Left lung (tissue), 14 donors: ENCODE measurements at places on chromosomes 3 and 15. TPM values are rescaled to one million over a fixed set of nuclear protein-coding genes. Genes with fewer than 3 reads are reported as not detected.

Gene ROPN1
- total RNA-seq: not detected

Gene CACNA2D3
- 2.7 TPM for total RNA-seq

Gene REC114
- total RNA-seq: not detected

Gene TMEM202
- not detected for total RNA-seq

Gene ADAMTSL3
- total RNA-seq: 11.7 TPM

Gene HIGD2B
- total RNA-seq: not detected

Gene COLQ
- total RNA-seq: 2.4 TPM

DNA sequence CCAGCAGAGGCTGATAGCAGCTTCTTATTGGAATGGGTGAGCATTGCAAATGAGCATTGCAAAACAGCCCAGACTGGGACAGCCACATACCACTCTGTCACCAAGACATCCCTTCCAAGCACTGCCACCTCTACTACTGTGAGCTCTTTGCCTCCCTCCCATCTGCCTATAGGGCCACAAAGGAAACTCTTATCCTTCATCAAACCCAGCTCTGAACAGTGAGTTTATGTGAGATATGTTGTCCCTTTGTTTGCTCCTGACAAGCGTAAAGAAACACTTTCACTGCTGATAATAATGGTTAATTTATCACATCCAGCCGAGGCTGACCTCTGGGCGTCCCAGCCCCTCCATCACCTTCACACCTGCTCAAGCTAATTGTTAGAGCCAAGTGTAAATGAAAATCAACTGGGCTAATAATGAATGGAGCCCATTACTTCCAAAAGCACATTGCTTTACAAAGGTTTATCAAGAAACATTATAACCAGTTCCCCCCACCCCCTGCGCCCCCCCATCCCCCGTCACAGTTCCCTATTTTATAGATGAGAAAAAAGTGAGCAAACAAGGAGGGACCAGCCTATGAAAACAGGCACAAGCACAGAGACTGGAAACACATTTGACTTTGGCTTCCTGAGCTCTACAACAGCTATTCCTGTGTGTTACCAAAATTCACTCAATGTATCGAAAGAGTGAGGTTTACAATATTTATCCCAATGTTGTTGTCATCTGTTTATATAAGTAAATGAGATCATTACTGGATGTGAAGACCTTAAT lies 146.3 kb downstream of the ANXA2 start:
- H3K4me3 ChIP-seq: no peak overlapping the region
- H3K27me3 ChIP-seq: no peaks in the 10 kb centered on the region
- H3K27ac ChIP-seq: no peak overlapping the region
- H3K4me1 ChIP-seq: no peaks in the 10 kb centered on the region
- DNase-seq: no peak

GRCh38 chr3:173013219-173013832 lies 127.7 kb downstream of the SPATA16 start:
- H3K27me3 ChIP-seq: no peaks in the 10 kb centered on the region
- H3K36me3 ChIP-seq: no peaks in the 10 kb centered on the region
- no peak overlapping the region for H3K27ac ChIP-seq
- H3K4me3 ChIP-seq: no peak overlapping the region
- no peak for DNase-seq

- no peak for DNase-seq
- H3K36me3 ChIP-seq: no peaks in the 10 kb centered on the region
- no peak overlapping the region for H3K27ac ChIP-seq
- H3K4me3 ChIP-seq: no peak overlapping the region
- H3K4me1 ChIP-seq: no peaks in the 10 kb centered on the region
Observed at GRCh38 chr15:81332326-81332725, 8.4 kb upstream of the STARD5 start.

- no peaks in the 10 kb centered on the region for H3K4me1 ChIP-seq
- H3K36me3 ChIP-seq: no peaks in the 10 kb centered on the region
- H3K4me3 ChIP-seq: no peak overlapping the region
- DNase-seq: no peak
- H3K27me3 ChIP-seq: no peaks in the 10 kb centered on the region
- no peak overlapping the region for H3K27ac ChIP-seq
Observed at GRCh38 chr3:9124730-9125129, 124.7 kb downstream of the SRGAP3 start.

DNA sequence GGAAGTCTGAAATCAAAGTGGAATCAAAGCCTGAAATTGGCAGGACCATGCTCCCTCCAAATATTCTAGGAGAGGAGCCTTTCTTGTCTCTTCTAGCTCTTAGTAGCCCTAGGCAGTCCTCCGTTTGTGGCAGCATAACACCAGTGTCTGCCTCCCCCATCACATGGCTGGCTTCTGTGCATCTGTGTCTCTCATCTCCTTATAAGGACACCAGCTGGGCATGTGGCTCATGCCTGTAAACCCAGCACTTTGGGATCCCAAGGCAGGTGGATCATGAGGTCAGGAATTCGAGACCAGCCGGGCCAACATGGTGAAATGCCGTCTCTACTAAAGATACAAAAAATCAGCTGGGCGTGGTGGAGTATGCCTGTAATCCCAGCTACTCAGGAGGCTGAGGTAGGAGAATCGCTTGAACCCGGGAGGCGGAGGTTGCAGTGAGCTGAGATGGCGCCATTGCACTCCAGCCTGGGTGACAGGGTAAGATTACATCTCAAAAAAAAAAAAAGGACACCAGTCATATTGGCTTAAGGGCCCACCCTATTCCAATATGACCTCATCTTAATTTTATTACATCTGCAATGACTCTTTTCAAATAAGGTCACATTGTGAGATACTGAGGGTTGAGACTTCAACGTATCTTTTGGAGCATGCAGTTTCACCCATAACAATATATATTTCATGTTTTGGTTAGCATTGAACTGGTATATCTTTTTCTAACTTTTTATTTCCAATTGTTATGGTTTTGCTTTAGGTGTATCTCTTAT lies 148.0 kb upstream of the TPM1 start:
- peaks cover 18% of the 10 kb centered on the region for H3K4me1 ChIP-seq
- no peaks in the 10 kb centered on the region for H3K27me3 ChIP-seq
- no peaks in the 10 kb centered on the region for H3K36me3 ChIP-seq
- H3K27ac ChIP-seq: no peak overlapping the region
- DNase-seq: no peak

DNA sequence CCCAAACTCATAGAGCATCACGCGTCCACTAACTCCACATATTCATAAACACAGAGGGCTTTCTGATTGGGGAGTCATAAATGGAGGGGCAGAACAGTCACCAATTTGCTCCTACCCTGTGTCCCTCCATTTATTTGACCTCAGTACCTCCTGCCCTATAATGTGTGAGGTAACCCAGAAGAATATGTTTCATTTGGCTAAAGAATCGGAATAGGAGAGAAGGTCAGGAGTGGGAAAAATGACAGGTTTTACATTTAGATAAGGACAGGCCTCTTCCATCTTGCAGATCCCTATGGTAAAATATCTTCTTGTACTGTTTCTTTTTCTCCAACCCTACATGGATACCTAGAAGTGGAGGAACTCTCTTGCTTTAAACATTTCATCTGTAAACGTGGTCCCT lies 578.0 kb downstream of the TUSC7 start:
- no peaks in the 10 kb centered on the region for H3K27me3 ChIP-seq
- no peak overlapping the region for H3K27ac ChIP-seq
- no peaks in the 10 kb centered on the region for H3K36me3 ChIP-seq
- H3K4me3 ChIP-seq: no peak overlapping the region
- DNase-seq: no peak

GRCh38 chr3:33181229-33181628 lies 37.4 kb downstream of the SUSD5 start:
- no peaks in the 10 kb centered on the region for H3K4me1 ChIP-seq
- H3K27me3 ChIP-seq: no peaks in the 10 kb centered on the region
- DNase-seq: no peak
- no peaks in the 10 kb centered on the region for H3K36me3 ChIP-seq

DNA sequence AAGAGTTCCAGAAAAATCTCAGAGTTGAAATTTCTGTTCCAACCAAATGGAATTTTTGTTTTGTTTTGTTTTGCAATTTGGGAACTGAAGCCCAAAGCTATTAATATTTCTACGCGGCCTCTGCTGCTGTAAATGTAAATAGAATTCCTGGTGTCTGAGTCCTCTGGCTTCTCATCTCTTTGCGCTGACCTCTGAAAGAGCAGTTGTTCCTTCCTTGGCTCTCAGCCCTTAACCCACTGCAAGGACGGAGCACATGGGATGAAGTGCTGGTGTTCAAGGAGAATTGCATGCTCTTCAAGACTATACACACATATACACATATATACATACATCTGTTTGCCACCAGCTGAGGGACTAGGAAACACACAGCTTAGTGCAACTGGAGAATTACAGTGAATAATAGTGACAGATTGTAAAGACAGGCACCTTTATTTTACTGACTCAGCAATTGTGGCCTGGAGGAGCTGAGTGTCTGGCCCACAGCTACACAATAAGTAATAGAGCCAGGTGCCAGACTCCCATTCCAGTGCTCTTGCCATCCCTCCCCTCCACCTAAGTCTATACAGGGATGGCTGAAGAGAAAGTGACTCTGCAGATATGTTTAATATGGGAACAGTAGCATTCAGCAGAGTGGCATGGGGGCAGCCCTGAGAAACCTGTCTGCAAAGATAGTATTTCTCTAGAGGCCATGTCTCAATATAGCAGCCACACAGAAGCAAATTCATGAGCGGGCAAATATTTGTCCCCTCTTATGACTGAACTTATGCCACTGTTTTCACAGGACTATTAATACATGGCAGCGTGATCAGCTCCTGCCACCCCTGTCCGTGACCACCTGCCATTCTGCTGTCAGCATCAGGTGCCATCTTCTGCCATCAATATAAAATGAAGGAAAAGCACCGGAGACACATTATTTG lies 42.3 kb downstream of the NEK10 start:
- no peak overlapping the region for H3K4me3 ChIP-seq
- H3K27me3 ChIP-seq: no peaks in the 10 kb centered on the region
- no peaks in the 10 kb centered on the region for H3K36me3 ChIP-seq

- no peak overlapping the region for H3K4me3 ChIP-seq
- H3K4me1 ChIP-seq: no peaks in the 10 kb centered on the region
- no peaks in the 10 kb centered on the region for H3K36me3 ChIP-seq
- H3K27ac ChIP-seq: no peak overlapping the region
Observed at GRCh38 chr15:83163032-83163431, 44.6 kb downstream of the HDGFL3 start.

DNA sequence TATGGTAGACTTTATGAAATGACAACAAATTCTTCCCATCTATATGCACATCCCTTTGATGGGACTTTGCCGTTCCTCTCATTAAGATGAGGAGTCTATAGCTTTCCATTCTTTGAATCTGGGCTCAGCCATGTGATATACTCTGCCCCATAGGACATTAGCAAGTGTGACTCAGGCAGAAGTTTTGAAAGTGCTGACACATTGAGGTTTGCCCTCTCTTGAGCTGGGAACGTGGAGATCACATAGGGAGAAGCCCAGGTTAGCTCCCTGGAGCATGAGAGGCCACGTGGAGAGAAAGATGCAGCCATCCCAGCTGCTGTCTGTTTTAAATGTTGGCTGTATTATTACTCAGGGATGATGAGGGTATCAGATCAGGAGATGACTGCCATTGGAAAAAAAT lies 67.7 kb upstream of the OXTR start:
- DNase-seq: no peak
- H3K4me1 ChIP-seq: no peaks in the 10 kb centered on the region
- H3K4me3 ChIP-seq: no peak overlapping the region

- no peak for DNase-seq
- H3K27me3 ChIP-seq: no peaks in the 10 kb centered on the region
- H3K4me1 ChIP-seq: no peaks in the 10 kb centered on the region
Observed at GRCh38 chr3:385151-385550, 188.6 kb downstream of the CHL1 start.

GRCh38 chr3:33131331-33132018 lies 17.7 kb downstream of the CRTAP start:
- peak; percentile 66 for DNase-seq
- no peaks in the 10 kb centered on the region for H3K27me3 ChIP-seq
- H3K36me3 ChIP-seq: no peaks in the 10 kb centered on the region
- H3K4me1 ChIP-seq: no peaks in the 10 kb centered on the region
- no peak overlapping the region for H3K27ac ChIP-seq

DNA sequence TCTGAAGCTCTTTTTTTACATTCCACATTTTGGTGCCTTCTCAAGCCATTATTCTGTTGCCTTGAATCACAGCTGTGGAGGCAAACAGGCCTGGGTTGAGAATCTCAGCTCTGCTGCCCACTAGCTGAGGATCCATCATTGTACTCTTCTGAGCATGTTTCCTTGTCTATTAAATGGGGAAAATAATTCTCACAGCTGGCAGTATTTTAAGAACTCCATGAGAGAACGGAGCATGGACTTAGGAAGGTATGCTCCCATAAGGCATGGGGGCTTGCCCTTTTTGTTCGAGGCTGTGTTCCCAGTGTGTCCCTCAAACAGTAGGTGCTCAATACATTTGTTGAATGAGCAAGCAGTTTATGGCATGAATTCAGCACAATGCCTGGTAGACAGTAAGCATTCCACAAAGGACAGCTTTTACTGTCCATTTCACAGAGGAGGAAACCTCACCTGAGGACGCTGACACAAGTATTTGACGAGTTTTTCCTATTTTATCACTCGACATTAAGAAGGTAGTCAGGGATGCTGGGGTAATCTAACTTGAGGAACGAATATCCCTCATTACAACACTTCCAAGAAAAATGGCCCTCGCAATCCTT lies 2.1 kb upstream of the PTPRG start:
- no peaks in the 10 kb centered on the region for H3K36me3 ChIP-seq
- peaks cover 4% of the 10 kb centered on the region for H3K4me1 ChIP-seq
- no peak for DNase-seq
- no peak overlapping the region for H3K27ac ChIP-seq
- no peak overlapping the region for H3K4me3 ChIP-seq

- no peaks in the 10 kb centered on the region for H3K36me3 ChIP-seq
- no peak overlapping the region for H3K4me3 ChIP-seq
- H3K4me1 ChIP-seq: peaks cover 2% of the 10 kb centered on the region
Observed at GRCh38 chr3:129031476-129032215, 28.9 kb upstream of the GP9 start.

GRCh38 chr3:50490424-50490823 lies 13.0 kb downstream of the CACNA2D2 start:
- no peaks in the 10 kb centered on the region for H3K27me3 ChIP-seq
- H3K4me3 ChIP-seq: no peak overlapping the region
- no peak for DNase-seq
- no peak overlapping the region for H3K27ac ChIP-seq
- H3K4me1 ChIP-seq: no peaks in the 10 kb centered on the region

GRCh38 chr3:133489466-133490085 lies 83.9 kb upstream of the CDV3 start:
- H3K4me1 ChIP-seq: no peaks in the 10 kb centered on the region
- H3K27me3 ChIP-seq: no peaks in the 10 kb centered on the region
- no peak overlapping the region for H3K4me3 ChIP-seq
- DNase-seq: no peak

- H3K27ac ChIP-seq: no peak overlapping the region
- H3K4me3 ChIP-seq: no peak overlapping the region
- DNase-seq: no peak
- H3K27me3 ChIP-seq: no peaks in the 10 kb centered on the region
- no peaks in the 10 kb centered on the region for H3K4me1 ChIP-seq
- H3K36me3 ChIP-seq: no peaks in the 10 kb centered on the region
Observed at GRCh38 chr3:45785605-45786150, 10.7 kb downstream of the SLC6A20 start.

- no peaks in the 10 kb centered on the region for H3K4me1 ChIP-seq
- H3K27me3 ChIP-seq: no peaks in the 10 kb centered on the region
- no peak for DNase-seq
- H3K27ac ChIP-seq: no peak overlapping the region
- H3K36me3 ChIP-seq: no peaks in the 10 kb centered on the region
Observed at GRCh38 chr3:112372396-112372795, 39.4 kb downstream of the CD200 start.

- H3K27me3 ChIP-seq: no peaks in the 10 kb centered on the region
- no peak for DNase-seq
- H3K4me1 ChIP-seq: no peaks in the 10 kb centered on the region
- H3K36me3 ChIP-seq: no peaks in the 10 kb centered on the region
- no peak overlapping the region for H3K4me3 ChIP-seq
Observed at GRCh38 chr3:124424396-124424795, 305.9 kb upstream of the UMPS start.
